ENCODE measurements at places on chromosomes 4 and X.

DNA sequence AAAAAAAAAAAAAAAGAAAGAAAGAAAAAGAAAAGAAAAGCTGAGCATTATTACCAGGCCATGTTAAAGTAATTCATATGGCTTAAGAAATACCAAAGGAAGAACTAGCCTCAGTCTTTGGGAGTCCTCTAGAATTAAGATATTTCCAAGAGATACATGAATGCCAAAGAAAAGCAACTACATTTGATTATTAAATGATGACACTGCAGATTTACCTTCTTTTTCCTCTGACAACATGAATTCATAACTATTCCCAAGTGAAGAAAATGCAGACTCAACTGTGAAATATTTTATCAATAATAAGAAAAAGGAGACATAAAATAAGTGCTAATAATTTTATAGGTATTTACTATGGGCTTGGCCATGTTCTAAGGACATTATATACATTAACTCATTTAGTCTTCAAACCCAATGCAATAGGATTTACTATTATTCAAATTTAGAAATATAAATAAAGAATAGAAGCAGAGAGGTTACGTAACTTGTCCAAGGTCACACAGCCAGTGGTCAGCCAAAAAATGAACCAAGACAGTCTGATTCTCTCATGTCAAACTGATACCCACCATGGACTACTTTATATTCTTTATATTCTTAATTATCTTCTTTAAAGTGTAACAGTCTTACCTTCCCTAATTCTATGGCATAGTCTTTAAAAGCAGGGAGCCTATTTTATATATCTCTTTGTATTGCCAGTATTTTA lies 6.9 kb downstream of the SH3D19 start:
- no peak for DNase-seq

DNA sequence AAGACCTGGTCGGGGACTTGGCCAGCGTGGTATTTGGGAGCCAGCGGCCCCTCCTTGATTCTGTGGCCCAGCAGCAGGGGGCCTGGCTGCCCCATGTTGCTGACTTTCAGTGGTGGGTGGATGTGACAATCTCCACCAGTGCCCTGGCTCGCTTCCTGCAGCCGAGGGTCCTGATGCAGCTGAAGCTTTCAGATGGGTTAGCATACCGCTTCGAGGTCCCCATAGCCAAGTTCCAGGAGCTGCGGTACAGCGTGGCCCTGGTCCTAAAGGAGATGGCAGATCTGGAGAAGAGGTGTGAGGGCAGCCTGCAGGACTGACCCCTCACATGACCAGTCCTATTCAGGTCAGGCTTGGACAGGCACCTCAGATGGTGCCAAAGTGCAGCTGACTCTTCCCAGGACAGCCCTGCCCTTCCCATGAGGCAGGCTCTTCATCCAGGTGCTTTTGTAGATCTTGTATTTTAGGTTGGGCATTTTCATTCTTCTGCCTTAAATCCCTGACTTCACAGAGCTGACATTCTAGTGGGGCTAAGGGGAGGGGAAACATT lies 15.1 kb downstream of the LNX1 start:
- no peak for DNase-seq

DNA sequence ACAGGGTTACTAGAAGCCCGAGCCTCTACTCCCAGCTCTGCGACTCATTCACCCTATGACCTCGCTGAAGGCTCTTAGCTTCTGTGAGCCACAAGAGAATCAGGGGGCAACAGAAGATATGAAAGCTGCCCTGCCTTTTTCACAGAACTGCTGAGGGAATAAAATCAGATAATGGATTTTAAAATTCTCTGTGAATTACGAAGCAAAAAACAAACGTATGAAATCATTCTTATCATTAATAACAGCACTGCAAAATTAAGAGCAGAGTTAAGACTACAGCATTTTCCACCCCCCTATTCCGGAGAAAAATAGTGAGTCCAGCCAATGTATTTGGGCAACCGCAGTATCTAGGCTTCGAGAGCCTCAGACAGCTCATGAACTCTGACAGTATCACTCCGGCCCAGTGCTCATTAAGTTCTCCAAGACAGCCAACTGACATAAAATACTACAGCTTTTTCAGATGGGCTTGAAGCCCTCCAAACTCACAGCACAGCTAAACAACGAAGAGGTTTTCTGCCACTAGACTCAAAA lies 33.4 kb downstream of the AFAP1 start:
- no peak for DNase-seq

- no peak for DNase-seq
These were observed 8.3 kb downstream of the SEC24B start for GRCh38 chr4:109441862-109442458.

Data from stimulated activated CD8-positive, alpha-beta memory T cell treated with anti-CD3 and anti-CD28 coated beads, Interleukin-4, amount 100 ng/mL, for 4 hours (primary cell).